Stimulated activated CD4-positive, alpha-beta T cell treated with anti-CD3 and anti-CD28 coated beads, TNF-alpha, amount 100 ng/mL, for 24 hours (primary cell): ENCODE measurements at places on chromosomes 12 and 14.

DNA sequence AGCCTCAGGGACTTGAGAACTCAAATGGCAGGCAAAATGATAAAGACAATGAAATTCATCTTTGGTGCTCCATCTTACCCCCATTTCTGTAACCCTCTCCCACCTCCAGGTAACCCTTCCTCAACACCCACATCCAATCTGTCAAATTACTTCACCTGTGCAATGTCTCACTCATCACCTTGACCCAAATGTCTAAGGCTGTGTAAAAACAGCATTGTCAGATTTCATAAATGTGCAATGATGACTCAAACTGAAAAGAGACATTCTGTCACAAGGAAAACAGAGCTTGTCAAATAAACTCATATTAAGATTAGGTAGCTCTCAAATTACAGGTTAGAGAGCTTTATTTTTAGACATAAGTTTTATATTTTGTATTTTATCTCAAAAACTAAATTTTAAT is 19.9 kb upstream of the COCH start:
- no peak for DNase-seq

GRCh38 chr12:131135311-131135785 is 181.6 kb downstream of the ADGRD1 start:
- no peak for DNase-seq

GRCh38 chr14:99592933-99593753 is 10.9 kb downstream of the CCDC85C start:
- DNase-seq, result no peak

- DNase-seq, result no peak
These were observed 2.2 kb upstream of the BATF start for GRCh38 chr14:75519826-75520728.

DNA sequence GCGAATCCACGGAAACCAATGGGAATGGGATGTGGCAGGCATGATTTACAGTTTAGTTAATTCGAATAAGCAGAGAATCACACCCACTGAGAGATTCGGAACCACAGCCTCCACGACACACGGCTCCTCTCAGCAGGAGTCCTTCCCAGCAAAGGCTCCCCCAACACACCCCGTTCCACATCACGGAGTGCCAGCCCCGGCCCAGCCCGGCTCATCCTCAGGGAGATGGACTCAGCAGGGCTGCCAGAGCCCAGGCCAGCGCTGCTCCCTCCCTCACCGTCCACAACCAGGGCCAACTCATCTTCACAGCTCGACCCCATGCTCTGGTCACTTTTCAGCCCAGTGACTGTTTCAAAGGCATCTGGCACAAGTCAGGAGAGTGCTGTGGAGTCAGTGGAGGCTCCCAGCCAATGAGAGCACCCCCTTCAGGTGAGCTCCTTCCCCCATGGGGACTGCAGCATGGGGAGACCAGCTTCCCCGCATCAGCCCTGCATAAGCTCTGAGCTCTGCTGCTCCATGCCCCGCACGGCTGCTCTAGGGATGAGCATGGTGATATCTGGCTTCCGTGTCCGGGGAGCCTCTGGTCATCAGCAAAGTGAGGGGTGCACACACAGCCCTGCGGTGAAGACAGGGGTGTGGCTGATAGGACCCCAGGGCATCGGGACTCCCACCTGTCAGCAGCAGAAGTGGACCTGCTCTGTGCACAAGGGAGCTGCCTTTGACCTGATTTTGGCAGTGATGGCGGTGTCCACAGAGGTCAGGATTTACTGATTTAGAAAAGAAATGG is 238.8 kb upstream of the SFSWAP start:
- no peak for DNase-seq

- no peak for DNase-seq
These were observed 11.3 kb upstream of the FOXG1 start for GRCh38 chr14:28755198-28755815.

- no peak for DNase-seq
These were observed 123.7 kb upstream of the MDM1 start for GRCh38 chr12:68455691-68456345.

GRCh38 chr12:94208622-94208966 is 60.2 kb downstream of the PLXNC1 start:
- DNase-seq, result peak; percentile 8

DNA sequence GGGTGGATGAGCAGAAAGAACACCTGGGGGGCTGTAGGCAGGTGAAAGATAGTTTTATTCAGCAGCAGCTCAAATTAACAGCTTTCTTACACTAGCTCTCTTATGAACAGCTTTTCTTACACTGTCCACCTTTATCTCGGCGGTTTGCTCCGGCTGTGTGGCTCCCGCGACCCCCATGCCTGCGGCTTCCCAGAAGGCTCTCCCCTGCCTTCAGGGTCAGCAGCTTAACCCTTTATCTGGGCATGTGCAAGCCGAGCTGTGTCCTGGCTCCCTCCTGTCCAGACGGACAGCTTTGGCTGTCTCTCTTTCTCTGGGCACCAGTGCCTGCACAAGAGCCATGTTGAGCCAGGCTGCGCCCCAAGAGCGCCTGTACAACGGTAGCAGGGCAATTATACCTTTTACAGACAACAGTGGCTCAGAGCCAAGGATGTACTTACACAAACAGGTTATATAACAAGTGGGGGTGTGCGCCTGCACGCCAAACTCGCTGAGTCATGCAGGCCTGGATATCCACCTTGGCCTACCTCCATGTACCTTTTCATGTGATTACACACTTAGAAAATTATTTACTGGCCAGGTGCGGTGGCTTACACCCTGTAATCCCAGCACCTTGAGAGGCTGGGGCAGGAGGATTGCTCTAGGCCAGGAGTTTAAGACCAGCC is 28.5 kb upstream of the KLHL42 start:
- DNase-seq, result no peak
